ENCODE measurements at places on chromosomes 3 and 15. TPM values are rescaled to one million over a fixed set of nuclear protein-coding genes. Genes with fewer than 3 reads are reported as not detected.
A peak's percentile ranks its signal among the peaks of the same experiment; 100 is the strongest.

Gene AP2M1
- 459 TPM for total RNA-seq

Gene PLSCR2
- total RNA-seq, result not detected

Gene ZNF662
- total RNA-seq, result not detected

Gene PATL2
- total RNA-seq, result 0.46 TPM

DNA sequence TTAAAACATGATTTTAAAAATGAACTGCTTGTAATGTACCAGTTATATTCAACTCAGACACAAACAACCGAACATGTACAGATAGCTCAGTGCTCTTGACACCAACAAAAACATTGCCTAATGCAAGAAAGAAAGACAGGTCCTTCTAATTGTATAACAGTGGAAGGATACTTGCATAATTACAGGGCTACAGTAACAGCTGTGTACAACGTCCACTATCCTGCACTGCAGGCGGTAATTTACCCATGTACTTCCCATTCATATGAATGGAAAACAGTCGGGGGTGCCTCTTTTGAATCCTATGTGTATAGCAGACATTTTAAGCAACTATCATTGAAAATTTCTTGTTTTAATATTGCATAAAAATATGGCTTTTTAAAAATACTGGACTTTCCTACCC, 41.1 kb upstream of the PLSCR5 start:
- no peak for DNase-seq

GRCh38 chr3:32442766-32443165, 51.1 kb downstream of the CMTM7 start:
- no peak for DNase-seq

- DNase-seq, result peak; percentile 91
Observed at GRCh38 chr15:29139540-29140459, 129.8 kb downstream of the NSMCE3 start.

GRCh38 chr3:2041931-2042330, 56.7 kb upstream of the CNTN4 start:
- no peak for DNase-seq

GRCh38 chr3:19931180-19931692, 2.8 kb downstream of the EFHB start:
- no peak for DNase-seq

DNA sequence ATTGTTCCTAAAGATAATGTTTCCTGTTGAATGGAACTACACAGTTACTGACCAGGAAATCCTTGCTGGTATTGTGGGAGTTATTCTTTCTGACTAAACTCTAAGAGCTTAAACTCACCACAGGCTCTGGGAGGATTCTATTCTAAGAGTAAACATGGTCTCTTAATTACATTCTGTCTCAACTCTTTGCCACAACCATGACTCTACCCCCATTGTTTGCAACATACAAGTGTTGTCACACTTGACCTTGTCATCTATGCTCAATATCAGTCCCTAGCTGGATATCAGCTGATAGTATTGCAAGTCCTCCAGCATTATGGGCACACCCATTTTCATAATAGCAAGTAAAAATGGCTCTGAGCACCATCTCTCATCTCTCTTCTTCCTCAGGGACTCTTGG, 29.6 kb upstream of the SECISBP2L start:
- no peak for DNase-seq

DNA sequence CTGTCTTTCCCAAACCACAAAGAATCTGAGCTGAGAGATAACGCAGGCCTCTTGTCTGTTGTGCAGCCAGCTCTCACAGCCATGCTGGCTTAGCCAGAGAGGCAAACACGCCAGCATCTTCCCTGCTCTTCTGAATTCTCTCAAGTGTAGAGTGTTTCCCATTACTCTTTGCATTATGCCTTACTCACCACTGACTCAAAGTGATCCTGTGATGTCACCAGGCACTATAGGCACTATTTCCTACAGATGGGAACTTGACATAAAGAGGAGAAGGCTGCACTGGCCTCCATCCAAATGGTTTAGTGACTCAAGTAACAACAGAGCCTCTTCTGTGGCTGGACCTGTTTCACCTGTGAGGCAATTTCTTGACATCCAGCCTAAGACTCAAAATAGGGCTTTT, 44.4 kb downstream of the PDZRN3 start:
- DNase-seq, result no peak

Measured in H9 (cell line).